Activated T-cell treated with anti-CD3 and anti-CD28 coated beads, Interleukin-2, amount 50 U/mL, for 72 hours (primary cell): ENCODE measurements at places on chromosomes 16 and 17. TPM values are rescaled to one million over a fixed set of nuclear protein-coding genes. Genes with fewer than 3 reads are reported as not detected.

GRCh38 chr16:52757746-52758472 lies 211.0 kb upstream of the TOX3 start:
- no peak overlapping the region for H3K27ac ChIP-seq
- H3K4me3 ChIP-seq: no peak overlapping the region
- no peaks in the 10 kb centered on the region for H3K4me1 ChIP-seq
- H3K36me3 ChIP-seq: no peaks in the 10 kb centered on the region
- DNase-seq: no peak
- H3K27me3 ChIP-seq: no peaks in the 10 kb centered on the region

- no peak for DNase-seq
- H3K4me1 ChIP-seq: peaks cover 68% of the 10 kb centered on the region
- peaks cover 7% of the 10 kb centered on the region for H3K36me3 ChIP-seq
- H3K27ac ChIP-seq: peak overlapping the region; percentile 43
- no peaks in the 10 kb centered on the region for H3K27me3 ChIP-seq
These were observed 5.7 kb upstream of the STAT5A start for GRCh38 chr17:42282478-42283080.

- H3K27me3 ChIP-seq: peaks cover 24% of the 10 kb centered on the region
- H3K4me3 ChIP-seq: no peak overlapping the region
- H3K4me1 ChIP-seq: peaks cover 19% of the 10 kb centered on the region
- H3K36me3 ChIP-seq: peaks cover 2% of the 10 kb centered on the region
- no peak overlapping the region for H3K27ac ChIP-seq
- DNase-seq: no peak
These were observed 4.5 kb downstream of the PCGF2 start for GRCh38 chr17:38743556-38744171.

GRCh38 chr17:78687944-78688343 lies 94.1 kb downstream of the CYTH1 start:
- H3K4me1 ChIP-seq: peaks cover 4% of the 10 kb centered on the region
- H3K4me3 ChIP-seq: no peak overlapping the region
- DNase-seq: no peak
- peak overlapping the region; percentile 53 for H3K27ac ChIP-seq

DNA sequence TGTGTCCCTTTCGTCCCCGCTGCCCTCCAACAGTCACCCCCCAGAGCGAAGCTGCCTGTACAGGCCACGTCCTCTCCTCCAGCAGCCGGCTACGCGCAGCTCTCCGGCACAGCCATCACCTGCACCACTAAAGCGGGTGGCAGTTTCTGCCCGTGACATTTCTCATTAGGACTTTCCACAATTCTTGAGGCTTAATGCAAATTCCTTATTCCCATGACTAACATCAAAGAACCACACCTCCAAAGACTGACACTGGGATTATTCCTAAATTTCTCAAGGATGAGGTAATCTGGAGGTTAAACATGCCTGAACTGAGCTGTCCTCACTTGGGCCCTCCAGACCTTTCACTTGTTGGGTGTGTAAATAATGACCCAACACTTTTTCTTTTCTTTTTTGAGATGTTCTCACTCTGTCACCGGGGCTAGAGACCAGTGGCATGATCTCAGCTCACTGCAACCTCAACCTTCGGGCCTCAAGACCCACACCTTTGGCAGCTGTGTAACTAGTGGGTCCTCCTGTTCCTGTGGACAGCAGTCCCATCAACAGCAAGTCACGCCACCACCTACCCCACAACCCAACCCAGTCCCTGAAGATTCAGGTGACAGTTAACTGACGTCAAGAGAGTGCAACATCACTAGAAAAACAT lies 11.7 kb downstream of the ANKRD11 start:
- peaks cover 100% of the 10 kb centered on the region for H3K4me1 ChIP-seq
- no peaks in the 10 kb centered on the region for H3K27me3 ChIP-seq
- H3K4me3 ChIP-seq: peak overlapping the region; percentile 78
- H3K27ac ChIP-seq: peak overlapping the region; percentile 31
- no peak for DNase-seq
- H3K36me3 ChIP-seq: peaks cover 34% of the 10 kb centered on the region

GRCh38 chr16:20355114-20355782 lies 2.7 kb upstream of the UMOD start:
- H3K36me3 ChIP-seq: no peaks in the 10 kb centered on the region
- no peak for DNase-seq
- no peak overlapping the region for H3K4me3 ChIP-seq
- H3K27me3 ChIP-seq: peaks cover 24% of the 10 kb centered on the region
- no peaks in the 10 kb centered on the region for H3K4me1 ChIP-seq

DNA sequence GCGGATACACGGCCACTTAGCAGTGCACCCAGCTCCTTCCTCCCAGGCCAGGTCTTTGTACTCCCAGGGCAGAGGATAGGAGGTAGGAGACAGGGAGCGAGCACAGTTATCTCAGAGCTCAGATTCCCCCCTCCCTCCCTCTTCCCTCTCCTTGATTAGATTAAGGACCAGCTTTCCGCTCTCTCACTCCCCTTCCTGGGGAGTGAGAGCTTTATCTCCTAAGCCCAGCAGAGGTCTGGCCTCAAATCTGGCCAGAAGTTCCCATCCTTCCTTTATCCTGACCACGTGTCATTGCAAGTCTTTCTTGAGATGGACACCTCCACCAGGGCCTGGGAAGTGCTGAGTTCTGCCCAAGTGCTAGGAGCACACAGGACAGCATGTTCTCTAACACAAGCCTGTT lies 5.1 kb downstream of the ARL4D start:
- DNase-seq: no peak
- H3K4me1 ChIP-seq: peaks cover 11% of the 10 kb centered on the region
- H3K36me3 ChIP-seq: no peaks in the 10 kb centered on the region
- H3K27me3 ChIP-seq: no peaks in the 10 kb centered on the region

GRCh38 chr16:31010585-31011325 lies at the start of gene STX1B:
Gene STX1B (minus strand): TSS chr16:31010638. CDS start chr16:31010396, 242 bp downstream.
- peak within 1 kb of the TSS; percentile 80 for H3K4me3 ChIP-seq
- H3K27me3 ChIP-seq: peaks cover 29% of the 10 kb centered on the region
- H3K27ac ChIP-seq: no peak within 1 kb of the TSS
- H3K36me3 ChIP-seq: no peaks in the 10 kb centered on the region
- peak; percentile 55 for DNase-seq
- H3K4me1 ChIP-seq: peaks cover 27% of the 10 kb centered on the region

GRCh38 chr16:53094013-53094630 lies 39.3 kb downstream of the CHD9 start:
- H3K27ac ChIP-seq: no peak overlapping the region
- H3K36me3 ChIP-seq: no peaks in the 10 kb centered on the region
- H3K27me3 ChIP-seq: no peaks in the 10 kb centered on the region

GRCh38 chr16:19118938-19119431 lies 5.2 kb downstream of the ITPRIPL2 start:
- peaks cover 31% of the 10 kb centered on the region for H3K4me1 ChIP-seq
- no peaks in the 10 kb centered on the region for H3K36me3 ChIP-seq
- DNase-seq: peak; percentile 40
- peak overlapping the region; percentile 81 for H3K27ac ChIP-seq
- H3K4me3 ChIP-seq: peak overlapping the region; percentile 85
- H3K27me3 ChIP-seq: no peaks in the 10 kb centered on the region

- no peaks in the 10 kb centered on the region for H3K36me3 ChIP-seq
- H3K4me3 ChIP-seq: no peak overlapping the region
- H3K27me3 ChIP-seq: no peaks in the 10 kb centered on the region
- H3K27ac ChIP-seq: no peak overlapping the region
- no peak for DNase-seq
- no peaks in the 10 kb centered on the region for H3K4me1 ChIP-seq
These were observed 30.6 kb upstream of the IRX3 start for GRCh38 chr16:54317101-54317611.

DNA sequence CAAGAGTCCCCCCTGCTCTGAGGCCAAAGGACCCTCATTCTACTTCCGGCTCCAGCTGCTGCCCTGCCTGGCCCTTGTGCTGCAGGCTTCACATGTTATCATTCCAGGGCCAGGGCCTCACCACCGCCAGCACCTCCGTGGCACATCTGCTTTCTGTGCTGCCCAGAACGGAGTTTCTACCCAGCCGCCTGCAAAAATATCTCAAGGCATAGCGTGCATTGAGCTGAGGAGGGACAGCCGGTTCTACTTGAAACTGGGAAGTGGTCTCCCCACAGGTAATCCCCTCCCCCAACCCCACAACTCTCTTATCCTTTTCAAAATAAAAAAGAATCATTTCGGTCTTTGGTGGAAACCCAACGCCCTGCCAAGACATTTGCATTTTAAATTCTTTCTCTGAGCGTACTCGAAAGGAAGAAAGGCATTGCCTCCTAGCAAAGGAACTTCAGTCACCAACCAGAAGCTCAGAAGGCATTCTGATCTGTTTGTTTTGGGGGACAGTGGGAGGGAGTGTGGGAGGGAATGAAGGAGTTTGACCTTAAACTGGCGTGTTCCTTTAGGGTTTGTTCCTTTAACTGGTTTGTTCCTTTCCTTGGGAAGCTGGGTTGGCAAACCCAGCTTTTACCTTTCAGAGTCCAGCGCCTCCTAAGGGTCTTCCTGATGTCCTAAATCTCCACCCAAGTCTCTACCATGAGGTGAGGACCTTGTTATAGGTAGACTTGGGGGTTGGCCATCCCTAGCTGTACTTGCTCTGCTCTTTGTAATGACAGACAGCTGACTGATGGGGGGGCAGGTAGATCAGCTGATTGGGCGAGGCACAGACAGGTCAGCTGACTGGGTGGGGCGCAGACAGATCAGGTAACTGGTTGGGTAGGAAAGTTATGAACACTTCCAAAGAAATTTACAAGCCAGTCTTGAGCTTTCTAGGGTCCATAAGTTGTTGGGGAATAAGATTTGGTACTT lies 33.4 kb upstream of the PIK3R6 start:
- peak overlapping the region; percentile 26 for H3K4me3 ChIP-seq
- DNase-seq: peak; percentile 53
- peaks cover 33% of the 10 kb centered on the region for H3K36me3 ChIP-seq
- no peaks in the 10 kb centered on the region for H3K27me3 ChIP-seq

DNA sequence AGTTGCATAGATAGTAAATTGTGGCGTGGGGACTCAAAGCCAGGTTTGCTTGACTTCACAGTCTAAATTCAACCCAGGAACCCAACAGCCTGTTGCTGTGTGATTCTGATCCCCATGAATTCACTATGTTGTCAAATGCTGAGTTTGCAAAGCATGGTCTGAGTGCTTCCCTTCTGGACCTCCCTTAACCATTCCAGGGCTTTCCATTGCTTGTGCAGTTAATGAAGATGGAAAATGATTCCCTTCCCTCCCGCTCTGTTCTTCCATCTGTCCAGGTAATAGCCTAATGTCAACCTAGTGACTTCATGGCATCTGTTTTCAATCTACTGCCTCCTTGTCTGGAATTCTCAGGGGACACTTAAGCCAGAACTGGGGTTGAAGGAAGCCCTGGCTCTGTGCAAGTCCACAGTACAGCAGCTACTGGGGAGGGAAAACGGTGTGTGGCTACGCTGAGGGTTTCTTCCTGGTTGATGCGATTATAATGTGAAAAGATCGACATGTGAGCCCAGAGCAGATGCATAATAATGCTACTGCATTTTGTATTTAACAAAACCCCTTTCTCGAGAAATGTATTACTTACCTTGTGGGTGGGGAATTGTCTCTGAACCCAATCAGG lies 206.7 kb downstream of the CDH13 start:
- H3K27me3 ChIP-seq: no peaks in the 10 kb centered on the region
- no peaks in the 10 kb centered on the region for H3K36me3 ChIP-seq
- no peak overlapping the region for H3K27ac ChIP-seq
- H3K4me3 ChIP-seq: no peak overlapping the region

GRCh38 chr16:22075043-22075757 lies 17.1 kb upstream of the VWA3A start:
- no peak overlapping the region for H3K4me3 ChIP-seq
- peaks cover 6% of the 10 kb centered on the region for H3K4me1 ChIP-seq
- no peak overlapping the region for H3K27ac ChIP-seq
- no peaks in the 10 kb centered on the region for H3K36me3 ChIP-seq
- H3K27me3 ChIP-seq: no peaks in the 10 kb centered on the region

The MEOX1 gene
- total RNA-seq: 0.37 TPM

The CCDC200 gene
- total RNA-seq: 0.74 TPM

The RASL10B gene
- 0.32 TPM for total RNA-seq

The GPR179 gene
- total RNA-seq: 0.09 TPM
